ENCODE measurements at places on chromosomes 1 and 21.

DNA sequence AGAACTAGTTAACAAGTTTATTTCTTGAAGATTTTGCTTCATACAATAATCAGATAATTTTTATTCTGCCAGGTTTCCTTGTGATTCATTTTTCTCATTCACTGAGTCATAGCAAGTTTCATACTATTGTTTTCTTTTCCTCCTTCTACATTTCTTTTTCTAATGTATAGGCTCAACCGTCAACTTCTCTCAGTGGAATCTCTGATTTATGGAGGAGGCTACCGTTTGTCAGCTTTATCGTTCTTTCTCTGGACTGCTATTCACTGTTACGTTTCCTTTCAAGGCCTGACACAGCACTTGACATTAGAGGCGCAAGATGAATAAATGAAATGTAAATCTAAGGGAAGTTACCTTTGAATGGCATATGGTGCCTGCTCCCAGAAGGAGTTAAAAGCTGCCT, 284.3 kb upstream of the NR5A2 start:
- no peak for DNase-seq

- DNase-seq: no peak
These were observed 150.2 kb downstream of the CAMTA1 start for GRCh38 chr1:6935361-6935883.

DNA sequence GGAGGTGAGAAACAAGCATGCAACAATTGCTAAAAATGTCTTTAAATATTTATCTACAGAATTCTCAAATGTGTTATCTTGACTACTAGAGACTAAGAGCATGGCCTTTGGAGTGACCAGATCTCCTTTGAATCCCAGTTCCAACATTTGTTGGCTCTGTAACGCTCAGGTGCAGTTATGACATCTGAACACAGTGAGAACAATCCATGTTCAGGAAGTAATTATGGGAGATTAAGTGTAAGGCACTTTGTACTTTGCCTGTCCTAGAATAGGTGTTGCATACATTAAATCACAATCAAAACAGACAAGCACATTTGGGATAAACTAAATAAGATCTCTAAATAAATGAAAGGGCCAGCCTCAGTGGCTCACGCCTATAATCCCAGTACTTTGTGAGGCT, 454.5 kb downstream of the SMYD3 start:
- no peak for DNase-seq

- no peak for DNase-seq
These were observed 70.1 kb downstream of the TENT5C start for GRCh38 chr1:117675907-117676430.

GRCh38 chr1:77558591-77559164, 123.8 kb downstream of the ZZZ3 start:
- no peak for DNase-seq

DNA sequence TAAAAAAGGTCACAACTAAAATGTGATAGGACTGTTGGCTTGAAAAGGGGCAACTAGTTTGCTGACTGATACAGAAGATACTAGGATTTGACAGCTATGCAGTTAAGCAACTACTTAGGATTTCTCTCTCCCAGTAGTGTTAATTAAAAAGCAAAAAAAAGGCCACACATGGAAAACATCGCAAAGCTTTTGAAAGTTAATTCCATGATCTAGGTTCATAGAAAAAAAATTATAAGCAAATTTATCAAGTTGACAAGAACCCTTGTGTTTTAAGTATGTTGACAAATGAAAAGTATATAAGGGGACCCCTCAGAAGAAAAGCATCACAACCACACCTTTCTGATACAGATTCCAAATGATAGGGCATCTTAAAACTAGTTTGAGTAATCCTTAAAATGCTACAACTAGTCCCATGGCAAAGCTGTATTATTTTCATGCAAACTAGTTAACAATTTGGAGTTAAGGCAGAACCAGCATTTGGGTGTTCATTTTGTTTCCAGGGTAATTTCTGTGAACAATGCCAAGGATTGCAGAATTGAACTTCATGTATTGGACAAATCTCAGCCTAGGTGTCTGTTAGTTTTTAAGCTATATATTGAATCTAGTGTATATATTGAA, 4.1 kb downstream of the PNRC2 start:
- no peak for DNase-seq

GRCh38 chr1:42646056-42646455, 12.2 kb upstream of the PPIH start:
- DNase-seq: peak; percentile 1

DNA sequence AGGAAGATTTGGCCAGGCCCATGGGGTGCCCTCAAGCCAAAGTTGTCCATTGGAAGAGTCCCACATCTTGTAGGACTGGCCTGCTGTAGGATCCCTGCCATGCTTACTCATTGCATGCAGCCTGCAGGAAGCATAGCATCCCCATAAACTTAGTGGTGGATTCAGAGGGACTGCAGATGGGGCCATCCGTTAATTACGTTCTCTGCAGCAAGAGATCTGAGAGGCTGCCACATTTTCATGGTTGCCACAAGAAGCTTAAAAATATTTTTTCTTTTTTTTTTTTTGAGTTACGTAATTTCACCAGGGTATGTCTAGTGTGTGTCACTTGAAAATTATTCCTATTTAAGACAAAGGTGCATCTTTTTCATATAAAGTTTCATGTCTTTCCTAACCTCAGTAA, 329.7 kb upstream of the USP24 start:
- DNase-seq: peak; percentile 85

DNA sequence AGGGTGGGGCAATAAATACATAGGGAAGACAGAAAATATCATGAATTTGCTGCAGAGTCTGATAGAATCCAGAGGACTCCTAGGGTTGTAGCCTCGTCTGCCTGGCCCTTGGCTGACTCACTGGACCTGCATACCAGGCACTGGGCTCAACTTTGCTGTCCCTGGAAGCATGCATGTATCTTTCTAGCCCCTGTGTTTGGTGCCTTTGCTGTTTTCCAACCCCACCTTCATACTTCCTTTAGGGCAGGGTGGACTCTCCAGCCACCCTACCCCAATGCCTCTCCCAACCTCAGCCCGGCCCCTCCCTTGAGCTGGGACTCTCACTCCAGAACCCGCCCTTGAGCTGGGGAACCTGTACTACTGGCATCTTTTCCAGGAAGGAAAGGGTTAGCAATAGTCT, 1.2 kb downstream of the RAB25 start:
- DNase-seq: no peak

GRCh38 chr1:53862507-53862906, 24.4 kb upstream of the NDC1 start:
- no peak for DNase-seq

DNA sequence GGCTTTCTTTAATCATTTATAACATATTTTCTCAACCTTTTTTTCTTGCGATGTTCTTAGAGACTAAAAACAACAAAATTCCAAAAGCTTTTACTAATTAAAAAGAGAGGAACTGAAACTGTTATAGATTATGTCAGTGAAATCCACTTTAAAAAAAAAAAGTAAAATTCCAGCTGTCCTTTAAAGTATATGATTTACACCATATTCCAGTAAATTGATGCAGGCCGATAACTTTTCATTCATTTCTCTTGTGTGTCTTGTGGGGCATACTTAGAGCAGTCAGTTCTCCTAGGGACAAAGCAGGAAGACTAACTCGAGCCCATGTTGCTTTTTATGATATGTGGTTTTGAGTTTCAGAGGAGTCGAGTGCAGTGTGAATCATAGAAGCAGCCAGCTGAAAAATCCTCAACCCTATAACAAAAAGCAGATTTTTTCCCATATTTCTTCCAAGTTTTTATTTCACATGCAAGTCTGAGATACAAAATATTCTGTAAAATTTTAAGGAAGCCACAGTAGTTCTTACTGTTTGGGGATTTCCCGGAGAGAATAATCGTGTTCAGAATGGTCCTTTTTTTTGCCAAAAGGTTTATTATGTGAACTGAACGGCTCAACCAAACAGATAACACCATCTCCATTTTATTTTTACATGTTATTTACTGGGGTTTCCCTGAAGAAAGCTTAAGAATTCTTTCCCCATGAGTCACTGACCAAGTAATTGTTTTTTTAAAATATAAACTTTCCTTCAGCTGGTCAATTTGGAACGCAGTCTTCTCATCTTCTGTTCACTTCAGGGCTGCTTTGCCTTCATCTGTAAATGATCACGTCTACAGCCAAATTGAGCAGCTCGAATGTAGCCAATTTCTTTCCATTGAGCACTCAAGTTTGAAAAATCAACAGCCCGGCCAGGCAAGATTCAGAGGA, 77.0 kb upstream of the C1orf105 start:
- peak; percentile 94 for DNase-seq

DNA sequence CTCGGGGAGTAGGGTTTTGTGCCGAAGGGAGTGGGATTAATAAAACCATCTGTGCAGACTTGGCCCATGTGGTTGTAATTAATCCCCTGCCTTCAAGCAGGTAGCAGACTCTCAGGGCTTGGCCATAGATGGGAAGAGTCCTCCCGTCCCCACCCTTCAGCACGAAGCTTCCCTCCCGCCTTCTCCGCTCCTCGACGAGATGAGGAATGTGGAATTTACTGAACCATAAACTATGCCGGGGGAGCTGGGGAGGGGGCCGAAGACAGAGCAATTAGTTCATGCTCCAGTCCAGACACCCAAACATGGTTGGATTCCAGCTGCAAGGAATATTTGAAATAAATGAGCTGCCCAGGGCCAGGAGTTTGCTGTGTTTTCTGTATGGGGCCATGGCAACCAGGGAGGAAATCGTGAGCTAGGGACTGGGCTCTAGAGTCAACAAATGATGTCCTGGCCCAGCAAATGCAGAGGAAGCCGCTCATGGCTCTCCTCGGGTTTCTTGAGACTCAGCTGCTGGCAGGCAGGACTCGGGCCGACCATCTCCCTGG, 78.8 kb downstream of the SPSB1 start:
- DNase-seq: peak; percentile 79

GRCh38 chr1:32431736-32432400, 33.0 kb upstream of the ZBTB8B start:
- DNase-seq: no peak

DNA sequence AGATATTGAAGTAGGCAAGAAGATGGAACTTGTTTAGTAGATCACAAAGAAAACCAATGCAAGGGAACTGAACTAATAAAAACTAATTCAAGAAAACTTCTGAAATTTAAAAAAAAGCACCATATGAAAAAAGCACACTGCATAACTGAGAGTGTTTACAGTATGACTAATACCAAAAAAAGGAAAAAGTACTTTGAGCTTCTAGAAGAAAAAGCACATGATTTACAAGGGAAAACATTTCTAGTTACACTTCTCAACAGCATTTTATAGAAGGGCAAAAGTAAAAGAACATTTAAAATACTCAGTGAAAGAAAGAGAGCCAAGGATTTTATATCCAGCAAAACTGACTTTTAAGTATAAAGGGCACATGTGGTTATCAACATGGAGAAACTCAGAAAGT, 233.6 kb downstream of the RPS6KC1 start:
- DNase-seq: peak; percentile 71

DNA sequence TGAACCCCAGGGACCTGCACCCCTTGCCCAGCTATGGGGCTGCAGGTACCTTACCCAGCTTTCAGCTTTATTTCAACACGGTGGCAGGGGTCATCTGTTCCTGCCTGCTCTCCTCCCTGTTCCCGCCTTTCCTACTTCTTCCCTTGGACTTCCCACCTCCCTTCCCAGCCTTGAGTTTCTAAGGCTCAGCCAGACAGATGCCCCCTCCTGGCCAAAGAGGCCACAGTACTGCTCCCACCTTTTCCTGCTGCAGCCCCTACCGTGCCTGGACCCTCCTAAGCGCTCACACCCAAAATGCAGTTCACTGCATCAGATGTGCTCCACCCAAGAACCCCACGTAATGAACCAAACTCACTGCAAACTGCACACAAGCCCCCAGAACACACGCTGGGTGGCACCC, 7.7 kb downstream of the NOC2L start:
- DNase-seq: peak; percentile 19

- no peak for DNase-seq
These were observed 194.4 kb upstream of the SNX7 start for GRCh38 chr1:98467122-98467521.

- DNase-seq: no peak
These were observed 15.0 kb upstream of the GPR25 start for GRCh38 chr1:200857804-200858203.

DNA sequence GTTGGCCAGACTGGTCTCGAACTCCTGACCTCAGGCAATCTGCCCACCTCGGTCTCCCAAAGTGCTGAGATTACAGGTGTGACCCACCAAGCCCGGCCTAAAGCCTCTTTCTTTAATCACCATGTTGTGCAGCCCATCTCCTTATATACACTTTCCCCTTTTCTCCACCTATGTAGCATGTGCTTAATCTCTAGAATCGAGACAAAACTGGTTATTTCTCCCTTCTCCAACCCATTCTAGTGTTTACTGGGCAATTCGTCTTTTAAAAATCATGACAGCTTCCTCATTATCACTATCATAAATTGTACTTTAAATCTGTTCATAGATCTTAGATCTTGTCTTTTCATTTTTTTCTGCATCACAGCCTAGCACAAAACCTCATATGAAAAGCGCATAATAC, 285.7 kb downstream of the PDE4B start:
- no peak for DNase-seq

DNA sequence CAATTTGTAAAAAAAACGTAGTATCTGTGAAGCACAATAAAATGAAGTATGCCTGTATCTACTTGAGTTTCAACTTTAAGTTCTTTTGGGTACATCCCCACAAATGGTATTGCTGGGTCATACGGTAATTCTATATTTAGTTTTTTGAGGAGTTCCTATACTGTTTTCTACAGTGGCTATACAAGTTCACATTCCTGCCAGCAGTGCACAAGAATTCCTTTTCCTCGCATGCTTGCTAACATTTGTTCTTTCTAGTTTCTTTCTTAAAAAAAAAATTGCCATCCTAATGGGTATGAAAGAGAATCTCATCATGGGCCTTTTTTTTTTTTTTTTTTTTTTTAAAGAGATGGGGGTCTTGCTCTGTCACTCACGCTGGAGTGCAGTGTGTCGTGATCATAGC, 41.9 kb downstream of the UCK2 start:
- no peak for DNase-seq

- DNase-seq: peak; percentile 13
These were observed 145.1 kb downstream of the NPHP4 start for GRCh38 chr1:5847013-5847659.

GRCh38 chr1:200075522-200075921, 48.0 kb downstream of the NR5A2 start:
- DNase-seq: no peak

GRCh38 chr1:158159597-158159996, 21.1 kb upstream of the CD1D start:
- no peak for DNase-seq

DNA sequence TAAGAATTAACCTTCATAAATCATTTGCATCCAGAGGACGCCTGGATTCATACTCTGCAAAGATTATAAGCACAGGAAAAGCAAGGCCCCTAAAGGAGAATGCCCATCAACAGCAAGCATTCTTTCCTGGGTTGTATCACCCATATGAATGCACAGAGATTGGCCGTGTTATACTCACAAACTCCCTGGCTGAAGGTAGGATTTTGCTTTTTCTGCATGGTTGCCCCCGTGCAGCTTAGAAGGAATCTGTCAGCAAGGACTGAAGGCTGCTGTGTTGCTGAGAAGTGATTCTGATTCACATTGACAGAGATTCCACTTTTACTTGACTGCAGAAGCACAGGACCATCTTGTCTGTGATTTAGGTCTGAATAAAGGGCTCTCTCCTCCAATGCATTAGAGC, 283.0 kb downstream of the LRRIQ3 start:
- DNase-seq: no peak
